ENCODE measurements at places on chromosomes 2 and 18.

DNA sequence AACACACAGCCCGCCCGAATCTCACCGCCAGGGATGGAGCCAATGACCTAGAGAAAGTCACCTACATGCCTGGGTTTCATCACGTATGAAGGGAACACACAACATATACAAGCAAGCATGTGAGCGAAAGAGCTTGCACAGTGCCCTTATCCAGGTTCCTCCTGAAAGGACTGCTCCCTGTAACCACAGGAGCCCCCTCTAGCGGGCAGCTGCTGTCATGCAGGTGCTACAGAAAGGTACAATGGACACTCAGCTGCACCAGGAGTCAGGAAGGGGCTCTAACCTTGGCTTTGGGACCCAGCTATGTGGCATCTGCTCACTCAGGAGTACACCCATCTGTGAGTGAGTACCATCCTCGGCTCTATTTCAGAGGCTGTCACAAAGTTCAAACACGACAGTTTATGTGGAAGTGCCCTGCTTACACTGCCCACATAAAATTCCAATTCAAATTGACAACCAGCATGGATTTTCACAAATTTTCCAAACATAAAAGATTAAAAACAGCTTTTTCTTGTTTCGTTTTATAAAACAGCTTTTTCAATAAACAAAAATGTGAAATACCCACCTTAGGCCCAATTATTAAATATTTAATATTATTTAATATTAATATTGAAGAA, 3.5 kb downstream of the NDUFA10 start:
- DNase-seq: no peak

- DNase-seq: no peak
Measured at GRCh38 chr2:209901172-209901571, 101.3 kb upstream of the RPE start.

GRCh38 chr2:120383631-120384340, 37.9 kb downstream of the INHBB start:
- DNase-seq: no peak

DNA sequence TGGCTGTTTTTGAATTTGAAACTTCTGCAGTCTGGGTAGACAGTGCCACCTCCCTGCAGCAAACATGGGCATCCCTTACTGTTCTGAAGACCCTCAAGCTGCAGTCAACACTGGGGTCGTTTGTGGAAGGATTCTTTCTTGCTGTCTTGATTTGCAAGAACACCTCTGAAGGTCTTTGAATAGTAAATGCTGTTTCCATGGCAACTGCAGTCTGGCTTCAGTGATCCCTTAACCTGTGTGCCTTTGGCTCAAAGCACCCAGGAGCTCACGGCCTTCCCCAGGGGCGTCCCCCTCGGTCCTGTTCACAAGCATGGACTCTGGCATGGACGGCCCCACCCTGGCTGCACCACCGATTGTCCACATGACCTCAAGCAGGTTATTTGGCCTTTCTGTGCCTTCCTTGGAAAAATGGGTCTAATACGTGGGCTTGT, 38.3 kb downstream of the LRRFIP1 start:
- no peak for DNase-seq

DNA sequence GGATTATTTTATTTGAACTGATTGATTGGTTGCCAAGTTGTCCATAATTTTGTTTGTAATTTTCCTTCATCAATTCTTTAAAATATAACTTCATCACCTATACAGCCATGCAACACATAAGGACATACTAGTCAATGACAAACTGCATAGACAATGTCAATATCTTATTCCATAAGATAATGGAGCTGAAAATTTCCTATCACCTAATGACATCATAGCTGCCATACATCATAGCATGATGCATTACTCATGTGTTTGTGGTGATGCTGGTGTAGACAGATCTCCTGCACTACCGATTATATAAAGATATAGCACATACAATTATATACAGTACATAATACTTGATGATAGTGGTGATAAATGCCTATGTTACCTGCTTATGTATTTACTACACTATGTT, 369.8 kb upstream of the NT5C1B start:
- DNase-seq: no peak

- no peak for DNase-seq
Measured at GRCh38 chr2:31426096-31426495, 11.6 kb upstream of the XDH start.

GRCh38 chr2:209276000-209276399, 147.8 kb upstream of the MAP2 start:
- no peak for DNase-seq

DNA sequence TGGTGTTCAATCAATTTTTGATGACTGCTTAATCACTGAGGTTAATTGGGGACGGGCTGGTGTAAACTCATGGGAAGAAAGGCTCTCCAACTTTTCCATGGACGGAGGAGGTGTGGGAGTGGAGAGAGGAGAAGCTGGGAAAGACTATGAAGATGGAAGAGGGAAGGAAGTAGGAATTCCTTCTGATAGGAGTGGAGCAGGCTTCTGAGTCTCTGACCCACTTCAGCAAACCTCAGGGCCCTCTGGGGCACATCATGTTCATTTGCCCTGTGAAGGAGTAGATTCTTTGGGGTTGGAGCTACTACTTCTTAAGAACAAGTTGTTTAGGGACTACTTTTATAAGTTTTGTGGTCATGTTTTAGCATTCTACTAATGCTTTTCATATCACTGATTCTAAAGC, 87.0 kb upstream of the MAP4K3 start:
- no peak for DNase-seq

DNA sequence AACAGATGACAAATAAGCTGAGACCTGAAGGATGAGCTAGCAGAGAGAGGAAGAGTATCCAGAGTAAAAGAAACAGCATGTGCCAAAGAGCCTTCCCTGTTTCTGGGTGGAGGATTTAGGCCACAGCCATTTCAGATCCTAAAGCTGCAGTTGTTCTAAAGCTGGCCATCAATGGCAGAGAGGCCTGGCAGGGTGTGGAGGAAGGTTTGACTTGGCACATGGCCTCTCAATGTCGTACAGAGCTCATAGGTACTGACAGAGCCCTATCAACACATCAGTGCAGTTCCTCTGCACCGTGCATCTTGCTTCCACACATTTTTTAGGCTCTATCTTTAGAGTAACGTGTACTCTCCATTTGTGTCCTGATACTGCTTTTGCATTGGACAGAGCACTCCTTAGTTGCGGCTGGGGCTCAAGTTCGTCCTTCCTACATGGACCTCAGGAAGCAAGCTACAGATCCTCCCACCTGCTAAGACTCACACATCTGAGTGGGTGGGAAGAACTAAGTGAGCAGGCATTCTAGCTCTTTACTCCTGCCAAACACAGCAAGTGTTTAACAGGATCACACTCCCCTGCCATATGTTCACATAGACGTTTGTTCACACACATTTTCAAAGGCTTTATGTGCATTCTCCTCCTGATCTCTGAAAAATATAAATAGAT, 3.0 kb upstream of the CHMP3 start:
- no peak for DNase-seq

- DNase-seq: no peak
Measured at GRCh38 chr18:44912740-44913478, 232.2 kb downstream of the SETBP1 start.

- DNase-seq: no peak
Measured at GRCh38 chr2:217714287-217714751, 288.5 kb downstream of the TNS1 start.

DNA sequence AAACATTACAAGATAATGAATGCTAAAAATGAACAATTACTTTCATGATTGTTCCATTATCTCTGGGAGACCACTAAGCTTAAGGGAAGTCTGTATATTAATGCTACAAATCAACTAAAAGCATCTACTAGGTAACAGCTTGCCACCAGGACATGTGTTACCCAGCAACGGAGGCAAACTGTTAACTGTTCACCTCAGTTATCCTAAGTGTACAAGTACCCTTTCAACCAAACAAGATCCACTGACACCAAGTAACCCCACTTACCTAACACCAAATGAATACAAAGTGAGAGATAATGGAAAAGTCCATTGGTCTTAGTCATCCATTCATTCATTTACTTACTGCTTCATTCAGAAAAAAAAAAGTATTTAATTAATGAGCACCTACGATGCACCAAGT, 54.7 kb upstream of the KIDINS220 start:
- no peak for DNase-seq
